ENCODE measurements at places on chromosomes 5 and 9.
A peak's percentile ranks its signal among the peaks of the same experiment; 100 is the strongest.

DNA sequence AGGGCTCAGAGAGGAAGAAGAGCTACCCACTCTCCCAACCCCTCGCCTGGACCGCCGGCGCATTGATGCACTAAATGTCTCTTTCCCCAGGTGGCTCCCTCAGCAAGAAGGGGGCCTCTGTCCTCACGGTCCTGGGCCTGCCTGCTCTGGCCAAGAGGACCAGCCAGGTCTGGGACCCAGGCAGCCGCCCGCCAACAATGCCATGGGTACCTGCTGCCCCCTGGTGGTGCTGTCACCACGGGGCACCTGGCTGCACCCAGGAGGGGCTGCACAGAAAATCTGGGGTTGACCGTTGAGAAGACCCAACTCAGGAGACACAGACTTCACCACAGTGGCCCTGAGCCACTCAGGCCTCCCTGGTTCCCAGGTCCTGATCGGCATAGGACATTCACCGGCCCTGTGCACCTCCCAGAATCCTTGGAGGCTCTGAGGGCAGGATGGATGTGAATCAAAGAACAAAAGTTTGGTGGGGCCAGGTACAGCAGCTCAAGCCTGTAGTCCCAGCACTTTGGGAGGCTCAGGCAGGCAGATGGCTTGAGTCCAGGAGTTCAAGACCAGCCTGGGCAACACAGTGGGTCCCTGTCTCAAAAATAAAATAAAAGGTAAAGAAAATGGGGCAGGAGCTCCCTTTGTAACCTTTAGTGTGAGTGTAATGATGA, 2.4 kb upstream of the VAV2 start:
- peak; percentile 23 for DNase-seq

- DNase-seq = no peak
Observed at GRCh38 chr5:6578676-6579343, 54.0 kb downstream of the NSUN2 start.

DNA sequence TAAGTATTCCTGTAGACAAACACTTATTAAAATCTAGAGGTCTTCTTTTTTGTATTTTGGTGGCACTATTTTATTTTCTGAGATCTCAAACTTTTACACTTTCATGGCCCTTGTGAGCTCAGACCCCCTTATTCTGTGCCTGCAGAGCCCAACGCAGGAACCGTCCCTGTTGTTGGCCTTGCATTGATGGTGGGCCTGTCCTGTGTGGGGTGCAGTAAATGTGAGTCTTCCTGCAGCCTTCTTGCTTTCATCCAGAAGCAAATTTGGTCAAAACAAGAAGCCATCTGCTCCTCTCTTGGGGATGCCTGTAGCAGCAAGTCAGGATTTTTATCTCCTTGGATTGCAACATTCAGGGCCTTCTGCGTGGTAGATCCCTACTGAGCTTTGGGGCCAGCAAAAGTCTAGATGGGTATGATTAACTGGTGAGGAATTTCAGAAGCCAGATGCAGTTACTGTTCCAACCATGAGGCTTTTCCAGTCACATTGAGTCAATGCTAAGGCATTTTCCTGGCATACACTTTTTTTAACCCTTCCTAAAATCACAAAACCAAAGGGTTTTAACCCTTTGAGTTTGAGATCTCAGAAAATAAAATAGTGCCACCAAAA, 31.7 kb downstream of the BASP1 start:
- no peak for DNase-seq

DNA sequence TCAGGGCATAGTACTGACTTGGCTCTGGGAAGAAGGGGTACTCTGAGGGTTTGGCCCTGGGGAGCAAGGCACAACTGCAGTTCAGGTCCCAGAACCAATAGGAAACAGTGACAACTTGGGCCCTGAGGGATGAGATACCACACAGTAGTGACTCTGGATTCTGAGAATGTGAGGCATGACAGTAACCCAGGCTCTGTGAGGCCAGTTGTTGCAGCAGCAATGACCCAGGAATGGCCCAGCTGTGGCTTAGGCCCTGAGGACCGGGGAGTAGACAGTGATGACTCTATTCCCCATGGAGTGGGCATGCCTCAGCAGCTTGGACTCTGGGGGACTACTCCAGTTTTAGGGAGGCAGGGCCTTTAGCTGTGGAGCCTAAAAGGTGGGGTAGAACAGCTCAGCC, 21.5 kb upstream of the NFIL3 start:
- no peak for DNase-seq

DNA sequence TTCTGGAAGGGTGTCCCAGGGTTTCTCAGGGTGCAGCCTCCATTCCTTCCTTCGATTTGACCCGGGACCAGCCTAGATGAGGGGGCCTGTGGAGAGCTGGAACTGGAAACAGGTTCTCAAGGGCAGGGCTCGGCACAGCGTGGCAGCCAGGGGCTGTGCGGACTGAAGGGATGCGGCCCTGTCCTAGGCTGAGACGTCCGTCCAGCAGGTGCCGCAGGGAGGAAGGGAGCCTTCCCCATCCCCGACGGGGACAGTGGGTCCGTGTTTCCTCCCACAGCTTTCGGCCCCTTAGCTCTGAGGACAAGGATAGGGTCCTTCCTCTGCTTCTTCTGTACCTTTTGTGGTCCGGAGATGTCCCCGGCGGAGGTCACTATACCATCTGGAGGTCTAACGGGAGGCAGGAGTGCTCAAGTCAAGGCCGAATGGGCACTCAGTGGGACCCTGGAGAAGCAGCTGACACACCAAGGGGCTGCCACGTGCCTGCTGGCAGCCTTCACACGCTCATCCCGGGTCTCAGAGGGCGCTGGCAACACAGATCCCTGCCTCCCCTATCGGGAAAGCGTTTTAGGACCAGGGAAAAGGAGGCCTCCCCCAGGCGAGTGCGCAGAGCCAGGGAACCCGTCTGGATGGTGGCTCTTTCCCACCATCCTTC, 49.9 kb downstream of the USP20 start:
- no peak for DNase-seq

- DNase-seq = no peak
Observed at GRCh38 chr5:17275289-17276158, 58.1 kb downstream of the BASP1 start.

DNA sequence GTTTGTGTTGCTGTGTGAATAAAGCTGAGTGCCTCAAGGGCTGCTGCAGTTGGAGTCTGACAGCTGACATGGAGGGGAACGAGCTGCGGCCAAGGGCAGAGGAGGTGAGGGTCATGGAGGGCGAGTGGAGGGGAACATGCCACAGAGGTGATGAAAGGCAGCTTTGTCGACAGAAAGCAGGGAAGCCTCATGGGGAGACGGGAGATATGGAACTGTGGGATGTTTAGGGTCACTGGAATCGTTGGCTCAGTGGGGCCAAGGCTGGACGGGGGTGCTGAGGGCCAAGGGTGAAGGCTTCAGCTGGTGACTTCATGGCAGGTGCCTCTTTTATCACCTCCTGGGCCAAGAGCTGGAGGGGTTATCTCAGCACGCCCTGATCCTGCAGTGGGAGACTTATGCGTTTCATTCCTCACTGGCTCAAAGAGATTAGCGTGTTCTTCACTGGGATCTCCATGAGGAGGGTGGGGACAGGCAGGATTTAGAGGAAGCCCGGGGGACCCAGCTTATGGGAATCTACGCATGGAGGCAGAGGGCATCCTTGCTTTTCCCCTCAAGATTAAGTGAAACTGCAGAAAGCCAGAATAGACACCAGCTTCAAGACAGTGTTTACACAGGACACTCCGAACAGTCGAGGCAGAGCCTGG, 42.2 kb downstream of the FAM240B start:
- DNase-seq = no peak

DNA sequence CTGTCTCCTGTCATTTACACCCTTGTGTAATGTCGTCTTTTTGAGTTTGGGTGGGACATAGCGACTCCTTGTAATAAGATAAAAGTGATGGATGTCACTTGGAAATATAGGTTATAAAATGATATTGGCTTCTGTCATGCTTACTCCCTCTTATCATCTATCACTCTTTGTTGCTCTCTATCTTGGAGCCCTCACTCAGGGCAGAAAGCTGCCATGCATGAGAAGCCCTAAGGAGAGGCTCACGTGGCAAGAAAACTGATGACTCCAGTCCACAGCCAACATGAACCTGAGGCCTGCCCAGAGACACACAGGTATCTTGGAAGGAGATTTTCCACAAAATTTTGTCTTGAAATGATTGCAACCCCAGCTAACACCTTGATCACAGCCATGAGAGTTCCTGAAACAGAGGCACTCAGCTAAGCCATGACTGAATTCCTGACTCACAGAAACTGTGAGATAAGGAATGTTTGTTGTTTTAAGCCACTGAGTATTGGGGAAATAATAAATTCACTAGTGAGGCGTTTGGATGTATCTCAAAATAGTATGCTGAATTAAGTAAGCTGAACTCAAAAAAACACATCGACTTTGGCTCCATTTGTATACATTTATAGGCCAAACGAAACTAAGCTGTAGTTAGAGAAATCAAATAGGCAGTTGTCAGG, 216.7 kb downstream of the CDH18 start:
- no peak for DNase-seq

GRCh38 chr5:172015346-172015745, 8.9 kb upstream of the FBXW11 start:
- DNase-seq = no peak

- DNase-seq = peak; percentile 8
Observed at GRCh38 chr5:111173476-111173875, 50.7 kb upstream of the CAMK4 start.

DNA sequence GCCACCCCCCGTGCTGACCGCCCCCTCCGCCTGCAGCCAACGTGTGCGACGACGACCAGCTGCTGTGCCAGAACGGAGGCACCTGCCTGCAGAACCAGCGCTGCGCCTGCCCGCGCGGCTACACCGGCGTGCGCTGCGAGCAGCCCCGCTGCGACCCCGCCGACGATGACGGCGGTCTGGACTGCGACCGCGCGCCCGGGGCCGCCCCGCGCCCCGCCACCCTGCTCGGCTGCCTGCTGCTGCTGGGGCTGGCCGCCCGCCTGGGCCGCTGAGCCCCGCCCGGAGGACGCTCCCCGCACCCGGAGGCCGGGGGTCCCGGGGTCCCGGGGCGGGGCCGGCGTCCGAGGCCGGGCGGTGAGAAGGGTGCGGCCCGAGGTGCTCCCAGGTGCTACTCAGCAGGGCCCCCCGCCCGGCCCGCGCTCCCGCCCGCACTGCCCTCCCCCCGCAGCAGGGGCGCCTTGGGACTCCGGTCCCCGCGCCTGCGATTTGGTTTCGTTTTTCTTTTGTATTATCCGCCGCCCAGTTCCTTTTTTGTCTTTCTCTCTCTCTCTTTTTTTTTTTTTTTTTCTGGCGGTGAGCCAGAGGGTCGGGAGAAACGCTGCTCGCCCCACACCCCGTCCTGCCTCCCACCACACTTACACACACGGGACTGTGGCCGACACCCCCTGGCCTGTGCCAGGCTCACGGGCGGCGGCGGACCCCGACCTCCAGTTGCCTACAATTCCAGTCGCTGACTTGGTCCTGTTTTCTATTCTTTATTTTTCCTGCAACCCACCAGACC, 80.2 kb downstream of the NTNG2 start:
- peak; percentile 18 for DNase-seq

DNA sequence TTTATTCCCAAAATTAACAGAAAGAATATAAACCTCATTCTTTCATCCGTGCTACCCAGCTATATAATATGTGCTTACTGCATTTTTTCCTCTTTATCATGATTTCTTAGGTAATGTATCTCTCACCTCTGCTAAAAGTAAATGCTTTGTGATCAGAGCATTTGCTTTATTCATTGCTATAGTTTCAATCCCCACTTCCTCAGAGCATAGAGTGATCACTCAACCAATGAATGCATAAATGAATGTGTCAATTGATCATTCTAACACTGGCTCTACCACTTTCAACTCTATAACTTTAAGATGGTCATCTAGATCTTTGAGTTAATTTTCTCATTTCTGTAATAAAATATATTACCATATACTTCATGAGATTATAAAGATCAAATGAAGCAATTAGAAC, 719.2 kb downstream of the CETN3 start:
- DNase-seq = no peak

GRCh38 chr5:72144762-72145161, 37.5 kb downstream of the MAP1B start:
- DNase-seq = no peak

DNA sequence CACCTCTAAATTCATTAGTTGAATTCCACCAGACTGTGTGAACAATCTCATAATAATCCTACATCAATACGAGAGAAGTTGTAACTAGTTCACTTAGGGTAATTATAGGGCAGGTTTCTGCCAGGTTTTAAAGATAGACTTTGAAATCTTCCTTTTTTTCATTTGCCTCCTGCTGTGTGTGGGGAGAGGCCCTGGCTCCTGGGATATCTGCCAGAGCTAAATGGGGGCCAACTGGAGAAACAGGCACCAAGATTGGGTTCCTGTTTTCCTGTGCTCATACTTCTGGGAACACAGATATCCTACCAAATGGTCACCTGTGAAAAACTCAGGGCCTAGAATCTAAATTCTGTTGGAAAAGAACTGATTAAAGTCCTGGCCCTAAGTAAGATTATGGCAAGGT, 42.3 kb downstream of the SH3RF2 start:
- no peak for DNase-seq

GRCh38 chr9:120625222-120625621, 45.3 kb upstream of the CDK5RAP2 start:
- DNase-seq = no peak

- no peak for DNase-seq
Observed at GRCh38 chr9:81382281-81382680, 307.1 kb downstream of the TLE1 start.

DNA sequence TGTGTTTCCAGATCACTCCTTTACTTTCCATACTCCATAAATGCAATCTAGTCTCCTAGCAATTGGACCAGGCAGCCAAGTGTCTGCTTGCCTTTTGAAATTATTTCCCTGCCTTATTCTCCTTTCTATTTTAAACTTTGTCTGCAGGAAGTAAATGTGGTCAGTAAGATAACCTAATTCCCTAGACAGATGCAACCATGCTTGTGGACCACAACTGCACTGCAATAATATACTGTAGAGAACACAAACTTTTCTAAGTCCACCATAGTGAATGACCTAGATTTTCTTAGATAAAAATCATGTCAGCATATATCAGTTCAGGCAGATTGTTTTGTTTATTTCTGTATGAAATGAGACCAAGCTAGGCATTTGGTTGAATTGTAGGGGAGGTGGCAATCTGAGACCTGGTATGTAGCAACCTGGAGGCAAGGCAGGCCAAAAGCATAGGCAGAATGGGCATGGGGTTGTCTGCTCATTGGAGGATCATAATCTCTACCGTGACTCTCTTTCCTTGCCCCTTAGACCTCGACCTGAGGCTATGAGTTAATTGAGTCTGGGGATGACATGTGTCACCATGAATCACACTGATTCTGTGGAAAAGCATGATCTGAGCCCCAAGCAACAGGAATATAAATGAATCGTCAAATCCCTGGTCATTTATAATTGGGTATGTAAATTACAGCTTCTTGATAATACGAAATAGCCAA, 20.7 kb downstream of the ACTL7B start:
- no peak for DNase-seq

- DNase-seq = no peak
Observed at GRCh38 chr5:1161833-1162229, 39.6 kb upstream of the SLC6A19 start.

GRCh38 chr5:173643964-173644363, 27.5 kb upstream of the BOD1 start:
- no peak for DNase-seq

- no peak for DNase-seq
Observed at GRCh38 chr9:122186301-122186700, 26.6 kb downstream of the MORN5 start.
